ENCODE measurements at places on chromosomes 11 and 22.

DNA sequence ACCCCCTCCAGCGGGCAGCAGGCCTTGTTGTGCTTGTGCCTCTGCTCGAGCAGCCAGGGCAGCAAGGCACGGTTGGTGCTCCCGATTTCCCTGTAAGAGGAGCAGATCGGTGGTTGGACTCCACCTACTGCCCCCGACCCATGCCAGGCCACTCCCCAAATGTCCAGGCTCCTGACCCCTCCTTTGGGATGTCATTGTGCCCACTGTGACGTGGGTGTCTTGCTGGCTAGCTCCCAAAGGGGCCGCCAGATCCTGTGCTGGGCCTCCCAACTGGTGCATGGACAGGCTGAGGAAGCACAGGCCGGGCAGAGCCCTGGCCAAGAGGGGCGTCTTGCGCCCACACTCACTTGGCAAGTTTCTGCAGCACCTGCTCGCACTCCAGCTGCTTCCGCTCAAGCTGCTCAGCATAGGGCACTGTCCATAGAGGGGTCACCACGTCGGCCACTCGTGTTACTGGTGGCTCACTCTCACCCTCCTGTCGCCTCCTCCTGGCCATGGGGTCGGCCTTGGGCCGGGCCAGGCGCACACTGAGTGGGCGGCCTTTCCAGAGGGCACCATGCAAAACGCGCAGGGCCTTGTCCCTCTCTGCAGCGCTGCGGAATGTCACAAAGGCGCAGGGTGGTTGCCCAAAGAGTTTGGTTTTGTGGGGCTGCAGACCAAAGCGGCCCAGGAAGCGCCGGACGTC is at the start of gene RANBP1:
TSS of gene RANBP1 (plus strand) at position 414 of the 685 bp plus-strand sequence. CDS start at position 495, 81 bp downstream.
- peak; percentile 37 for DNase-seq

DNA sequence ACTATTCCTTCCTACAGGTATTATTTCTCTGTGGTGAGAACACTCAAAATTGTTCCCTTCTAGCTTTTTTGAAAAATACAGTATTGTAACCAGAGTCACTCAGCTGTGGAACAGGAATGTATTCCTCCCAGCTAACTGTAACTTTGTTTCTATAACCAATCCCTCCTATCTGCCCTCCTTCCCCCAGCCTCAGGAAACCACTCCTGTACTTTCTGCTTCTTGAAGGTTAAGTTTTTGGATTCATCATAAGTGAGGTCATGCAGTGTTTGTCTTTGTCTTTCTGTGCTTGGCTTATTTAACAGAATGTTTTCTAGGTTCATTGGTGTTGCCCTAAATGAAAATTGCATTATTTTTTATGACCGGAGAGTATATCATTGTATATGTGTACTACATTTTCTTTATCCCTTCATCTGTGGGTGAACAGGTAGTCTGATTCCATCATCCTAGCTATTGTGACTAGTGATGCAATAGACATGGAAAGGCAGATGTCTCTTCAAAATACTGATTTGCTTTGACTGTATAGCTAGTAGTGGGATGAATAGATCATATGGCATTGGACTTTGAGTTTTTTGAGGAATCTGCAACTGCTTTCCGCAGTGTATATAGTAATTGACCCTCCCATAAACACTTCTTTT is 112.9 kb upstream of the GRK3 start:
- DNase-seq = no peak

DNA sequence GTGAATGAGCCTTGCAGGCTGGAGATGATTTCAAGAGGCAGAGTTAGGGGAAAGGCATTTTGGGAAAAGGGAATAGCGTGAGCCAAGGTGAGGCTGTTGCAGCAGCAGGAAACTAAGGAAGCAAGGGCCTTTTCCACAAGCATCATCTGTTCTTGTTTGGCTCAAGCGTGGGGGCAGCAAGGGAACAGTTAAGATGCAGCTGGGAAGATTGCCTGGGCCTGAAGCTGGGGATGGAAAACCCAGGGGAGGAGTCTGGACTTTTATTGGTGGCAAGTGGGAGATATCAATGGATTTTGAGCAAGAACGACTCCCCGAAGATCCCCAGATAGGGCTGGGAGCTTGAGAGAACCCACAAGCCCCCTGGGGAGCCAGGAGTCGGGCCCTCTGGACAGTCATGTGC is 27.3 kb upstream of the PICK1 start:
- no peak for DNase-seq

DNA sequence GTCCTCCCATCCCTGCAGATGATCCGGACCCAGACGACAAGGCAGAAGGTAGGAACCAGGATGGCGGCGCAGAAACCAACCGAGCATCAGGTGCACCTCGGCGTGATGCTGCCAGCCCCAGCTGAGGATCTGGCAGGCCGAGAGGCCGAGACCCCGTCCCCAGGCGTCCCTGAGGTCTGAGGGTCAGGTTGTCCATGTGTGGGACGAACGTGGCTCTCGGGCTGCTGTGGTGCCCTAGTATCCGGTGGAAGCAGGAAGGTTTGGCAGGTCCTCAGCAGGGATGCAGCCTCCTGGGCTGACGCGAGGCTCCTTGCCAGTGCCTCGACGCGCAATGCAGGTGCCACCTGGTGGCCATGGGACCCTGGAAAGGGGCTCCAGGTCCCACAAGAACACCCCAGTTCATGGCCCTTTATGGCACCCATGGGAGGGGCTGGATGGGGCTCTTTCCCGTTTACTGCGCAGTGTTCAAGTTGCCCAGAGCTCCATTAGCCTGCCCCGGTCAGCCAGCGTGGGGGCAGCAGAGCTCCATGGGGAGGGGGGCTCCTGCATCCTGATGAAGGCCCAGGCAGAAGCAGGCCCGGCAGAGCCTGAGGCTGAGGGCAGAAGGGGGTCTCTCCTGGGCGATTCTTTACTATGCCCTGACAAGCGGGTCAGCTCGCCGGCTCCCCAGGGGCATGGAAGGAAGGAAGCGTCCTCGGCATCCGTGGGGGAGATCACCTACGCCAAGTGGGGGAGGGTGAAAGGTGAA is 129.9 kb downstream of the CTTN start:
- no peak for DNase-seq

- no peak for DNase-seq
Observed at GRCh38 chr11:110314366-110315095, 18.1 kb upstream of the RDX start.

- DNase-seq = no peak
Observed at GRCh38 chr22:47174671-47175112, 412.2 kb downstream of the TBC1D22A start.

DNA sequence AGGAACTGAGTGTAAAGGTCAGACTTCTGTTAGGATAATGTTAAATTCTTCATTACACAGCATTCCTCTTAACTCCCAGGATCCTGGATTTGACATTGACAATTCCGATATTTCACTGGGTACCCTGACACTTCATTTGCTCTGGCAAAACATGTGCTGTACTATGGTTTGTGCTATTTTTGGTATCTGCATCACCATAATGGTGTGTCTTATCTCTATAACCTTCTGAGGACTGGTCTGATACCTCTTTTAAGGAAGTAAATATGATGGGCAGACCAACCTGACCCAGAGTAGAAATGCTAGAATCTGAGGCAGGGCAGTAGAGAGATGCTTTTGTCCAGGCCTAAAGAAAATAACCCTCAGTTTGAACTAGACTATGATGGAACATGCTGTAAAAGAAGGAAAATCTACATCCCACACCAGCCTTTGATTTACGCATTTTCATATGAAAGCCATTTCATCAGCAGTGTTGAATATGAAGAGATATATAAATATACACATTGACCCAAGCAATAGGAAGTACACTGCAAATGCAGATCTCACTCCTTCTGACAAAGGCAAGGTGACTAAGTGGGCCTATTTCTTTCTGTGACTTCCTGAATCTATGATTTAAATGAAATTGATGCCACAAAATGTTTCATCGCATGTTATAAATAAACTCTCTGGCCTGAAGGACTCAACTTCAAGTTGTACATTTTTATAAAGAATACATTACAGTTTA is 966.7 kb downstream of the DLG2 start:
- no peak for DNase-seq

GRCh38 chr11:130705670-130706421 is 210.4 kb downstream of the SNX19 start:
- no peak for DNase-seq

DNA sequence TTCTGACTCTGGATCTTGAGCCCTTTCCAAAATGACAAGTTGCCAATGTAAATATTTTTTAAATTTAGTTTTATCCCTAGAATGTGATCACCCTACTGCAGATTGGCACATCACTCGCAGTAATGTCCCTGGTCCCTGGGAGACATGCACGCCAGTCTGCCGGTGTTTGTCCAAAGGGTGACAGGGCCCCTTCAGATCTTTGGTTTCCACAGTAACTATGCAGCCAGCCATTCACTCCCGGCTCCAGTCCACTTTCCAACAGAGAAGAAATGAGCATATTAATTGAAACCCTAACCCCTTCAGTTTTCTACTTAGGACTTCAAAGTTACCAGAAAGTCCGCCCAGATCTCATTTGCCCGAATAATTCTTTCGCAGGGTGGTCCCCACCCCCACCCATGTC is 25.8 kb upstream of the RASSF10 start:
- no peak for DNase-seq
